NCI-H1436 treated with DMSO at 0.1 percent for 48 hours (cell line): ENCODE measurements at places on chromosomes 16 and 17.

DNA sequence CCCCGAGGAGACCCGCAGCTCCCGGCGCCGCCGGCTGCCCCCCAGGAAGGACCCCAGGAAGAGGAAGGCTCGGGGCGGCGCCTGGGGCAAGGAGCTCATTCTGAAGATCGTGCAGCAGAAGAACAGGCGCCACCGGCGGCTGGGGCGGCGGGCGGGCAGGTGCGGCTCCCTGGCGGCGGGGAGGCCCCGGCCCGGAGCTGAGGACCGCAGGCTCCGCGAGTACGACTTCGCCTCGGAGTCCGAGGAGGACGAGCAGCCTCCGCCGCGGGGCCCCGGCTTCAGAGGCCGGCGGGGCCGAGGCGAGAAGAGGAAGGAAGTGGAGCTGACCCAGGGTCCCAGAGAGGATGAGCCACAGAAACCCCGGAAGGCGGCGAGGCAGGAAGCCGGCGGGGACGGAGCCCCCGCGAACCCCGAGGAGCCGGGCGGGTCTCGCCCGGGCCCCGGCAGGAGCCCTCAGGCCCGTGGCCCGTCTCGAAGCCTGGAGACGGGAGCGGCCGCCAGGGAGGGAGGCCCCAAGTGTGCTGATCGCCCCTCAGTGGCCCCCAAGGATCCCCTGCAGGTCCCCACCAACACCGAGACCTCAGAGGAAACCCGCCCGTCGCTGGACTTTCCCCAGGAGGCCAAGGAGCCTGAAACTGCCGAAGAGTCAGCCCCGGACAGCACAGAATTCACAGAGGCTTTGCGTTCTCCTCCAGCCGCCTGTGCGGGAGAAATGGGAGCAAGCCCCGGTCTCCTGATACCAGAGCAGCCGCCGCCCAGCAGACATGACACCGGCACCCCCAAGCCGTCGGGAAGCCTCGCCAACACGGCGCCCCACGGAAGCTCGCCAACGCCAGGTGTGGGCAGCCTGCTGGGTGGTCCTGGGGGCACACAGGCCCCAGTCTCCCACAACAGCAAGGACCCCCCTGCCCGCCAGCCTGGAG is 22.3 kb upstream of the ZFPM1 start:
- no peak for DNase-seq

DNA sequence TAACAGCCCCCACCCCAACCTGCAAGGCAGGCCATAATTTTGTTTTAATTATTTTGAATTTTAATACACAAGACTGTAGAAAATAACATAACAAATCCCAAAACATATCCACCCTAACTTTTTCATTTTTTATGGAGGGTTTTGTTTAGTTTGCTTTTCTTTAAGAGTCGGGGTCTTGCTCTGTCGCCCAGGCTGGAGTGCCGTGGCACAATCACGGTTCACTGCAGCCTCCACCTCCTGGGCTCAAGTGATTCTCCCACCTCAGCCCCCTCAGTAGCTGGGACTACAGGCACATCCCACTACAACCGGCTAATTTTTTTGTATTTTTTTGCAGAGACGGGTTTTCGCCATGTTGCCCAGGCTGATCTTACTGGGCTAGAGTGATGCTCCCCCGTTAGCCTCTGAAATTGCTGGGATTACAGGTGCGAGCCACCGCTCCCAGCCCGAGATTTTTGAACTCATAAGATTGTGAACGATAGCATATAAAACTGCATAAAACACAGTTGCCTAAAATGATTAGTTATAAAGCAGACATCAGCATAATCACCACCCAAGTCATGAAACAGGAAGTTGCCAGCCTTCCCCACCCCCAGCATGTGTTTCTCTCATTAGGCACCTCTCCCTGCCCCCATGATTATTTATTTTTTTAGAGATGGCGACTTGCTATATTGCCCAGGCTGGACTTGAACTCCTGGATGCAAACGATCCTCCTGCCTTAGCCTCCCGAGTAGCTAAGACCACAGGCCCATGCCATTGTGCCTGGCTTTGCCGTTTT is 13.6 kb upstream of the DOC2B start:
- no peak for DNase-seq

GRCh38 chr16:11312718-11313492 is 31.8 kb upstream of the PRM1 start:
- DNase-seq: no peak

GRCh38 chr16:15404792-15405191 is 9.2 kb downstream of the MPV17L start:
- no peak for DNase-seq

DNA sequence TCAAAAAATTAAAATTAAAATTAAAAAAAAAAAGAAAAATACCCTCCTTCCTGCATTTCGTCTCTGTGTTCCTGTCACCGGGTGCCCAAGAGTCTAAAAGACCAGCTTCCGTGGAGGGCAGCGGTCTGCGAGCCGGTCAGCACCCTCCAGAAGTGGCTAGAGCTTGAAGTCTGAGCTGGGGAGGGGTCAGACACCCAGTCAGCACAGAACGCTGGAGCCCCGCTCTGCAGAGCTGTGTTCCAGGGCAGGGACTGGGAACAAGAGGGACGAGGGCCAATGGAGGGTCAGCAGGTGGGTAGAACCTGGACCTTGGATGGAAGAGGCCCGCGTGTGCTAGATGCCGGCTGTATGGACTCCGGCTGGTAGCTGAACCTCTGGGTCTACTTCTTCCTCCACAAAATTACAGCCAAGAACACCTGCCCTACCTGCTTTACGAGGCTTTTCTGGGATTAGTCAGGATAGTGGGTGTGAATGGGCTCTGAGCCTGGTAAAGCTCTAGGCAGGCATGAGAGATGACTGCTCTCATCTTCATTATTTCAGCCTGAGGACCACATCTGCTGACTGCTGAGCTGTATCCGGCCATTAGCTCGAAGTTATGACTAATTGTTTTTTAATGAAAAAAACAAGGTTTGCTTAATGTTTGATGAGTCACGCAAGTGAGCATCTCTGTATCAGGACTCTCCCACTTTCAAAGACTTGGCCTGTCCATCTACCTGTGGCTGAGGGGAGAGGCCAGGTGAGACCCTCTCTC is 5.9 kb downstream of the TRPV1 start:
- DNase-seq: no peak

DNA sequence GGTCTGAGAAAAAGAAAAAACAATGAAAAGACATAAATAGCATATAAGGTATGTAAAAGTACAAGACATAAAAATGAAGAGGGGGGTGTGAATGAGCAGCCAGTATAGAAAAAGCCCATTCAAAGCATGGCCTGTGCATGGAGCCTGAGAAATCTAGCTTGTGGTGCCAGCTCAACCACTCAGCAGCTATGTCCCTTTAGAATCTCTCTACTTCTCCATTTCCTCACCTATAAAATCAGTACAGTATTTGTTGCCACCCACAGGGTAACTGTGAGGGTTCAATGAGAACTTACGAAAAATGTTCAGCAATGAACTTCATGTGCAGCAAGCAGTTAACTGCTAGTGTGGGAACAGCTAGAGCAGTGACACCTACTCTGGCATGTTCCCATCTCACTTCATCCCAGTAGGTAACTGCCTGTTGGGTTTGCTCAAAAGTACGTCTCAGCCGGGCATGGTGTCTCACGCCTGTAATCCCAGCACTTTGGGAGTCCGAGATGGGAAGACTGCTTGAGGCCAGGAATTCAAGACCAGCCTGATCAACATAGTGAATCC is 15.3 kb downstream of the CYTH1 start:
- no peak for DNase-seq

- DNase-seq: no peak
These were observed 49.9 kb upstream of the TANGO6 start for GRCh38 chr16:68793401-68793857.

DNA sequence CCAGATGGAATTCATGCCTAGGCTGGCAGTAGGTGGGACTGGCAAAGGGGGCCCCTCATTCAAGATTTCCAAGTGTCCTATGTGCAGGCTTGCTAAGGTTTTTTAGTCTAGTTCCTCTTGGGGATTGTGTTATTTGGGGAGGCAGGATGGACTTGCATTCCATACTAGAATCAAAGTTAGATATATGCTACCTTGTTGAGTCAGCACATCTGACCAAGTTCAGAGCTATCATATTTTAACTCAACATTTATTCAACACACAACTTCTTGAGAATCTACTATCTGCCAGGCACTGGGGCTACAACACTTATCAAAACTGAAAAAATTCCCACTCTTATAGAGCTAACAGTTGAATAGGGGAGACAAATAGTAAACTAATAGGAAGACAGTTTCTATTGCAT is 6.7 kb downstream of the GP2 start:
- no peak for DNase-seq

DNA sequence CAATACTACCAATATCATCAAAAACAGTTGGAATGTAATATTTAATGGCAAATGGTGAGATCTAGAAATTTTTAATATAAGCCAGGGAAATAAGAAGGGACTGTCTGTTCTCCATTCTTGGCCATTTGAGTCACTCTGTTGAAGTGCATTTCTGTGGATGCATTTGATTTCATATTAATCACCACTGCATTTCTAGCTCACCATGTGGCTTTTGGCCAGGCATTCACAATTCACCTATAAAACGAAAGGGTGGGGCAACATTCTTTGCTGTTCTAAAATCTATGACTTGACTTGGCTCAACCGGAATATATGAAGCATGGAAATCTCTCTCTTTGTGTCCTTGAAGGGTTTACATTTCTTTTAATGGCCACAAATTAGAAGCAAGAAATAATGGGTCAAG is 483.0 kb downstream of the SLC39A11 start:
- no peak for DNase-seq
